Stimulated activated CD4-positive, alpha-beta T cell treated with anti-CD3 and anti-CD28 coated beads, Interleukin-12 subunit alpha, Interleukin-12 subunit beta, amount 100 ng/mL, for 24 hours (primary cell): ENCODE measurements at places on chromosomes 6 and 20.

- DNase-seq: no peak
Observed at GRCh38 chr6:106966229-106966628, 8.3 kb downstream of the CD24 start.

DNA sequence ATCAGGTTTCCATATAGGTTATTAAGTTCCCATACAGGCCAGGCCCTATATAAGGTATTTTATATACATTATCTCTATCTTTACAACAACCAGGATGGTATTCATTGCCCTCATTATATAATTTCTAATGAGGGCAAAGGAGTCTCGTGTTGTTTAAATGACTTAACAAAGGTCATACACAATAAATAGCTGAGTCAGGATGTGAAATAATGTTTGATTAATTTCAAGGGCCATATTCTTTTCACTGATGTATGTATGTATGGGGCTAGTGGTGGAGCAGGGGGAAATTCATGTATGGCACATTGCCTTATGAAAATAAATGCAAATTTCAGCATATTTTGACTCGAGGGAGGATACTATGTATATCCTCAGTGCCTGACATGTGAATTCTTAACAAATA lies 200.7 kb downstream of the FAXC start:
- DNase-seq: no peak

GRCh38 chr6:144566868-144567615 lies 281.9 kb downstream of the UTRN start:
- no peak for DNase-seq

GRCh38 chr20:7716286-7716972 lies 223.8 kb downstream of the HAO1 start:
- DNase-seq: no peak

DNA sequence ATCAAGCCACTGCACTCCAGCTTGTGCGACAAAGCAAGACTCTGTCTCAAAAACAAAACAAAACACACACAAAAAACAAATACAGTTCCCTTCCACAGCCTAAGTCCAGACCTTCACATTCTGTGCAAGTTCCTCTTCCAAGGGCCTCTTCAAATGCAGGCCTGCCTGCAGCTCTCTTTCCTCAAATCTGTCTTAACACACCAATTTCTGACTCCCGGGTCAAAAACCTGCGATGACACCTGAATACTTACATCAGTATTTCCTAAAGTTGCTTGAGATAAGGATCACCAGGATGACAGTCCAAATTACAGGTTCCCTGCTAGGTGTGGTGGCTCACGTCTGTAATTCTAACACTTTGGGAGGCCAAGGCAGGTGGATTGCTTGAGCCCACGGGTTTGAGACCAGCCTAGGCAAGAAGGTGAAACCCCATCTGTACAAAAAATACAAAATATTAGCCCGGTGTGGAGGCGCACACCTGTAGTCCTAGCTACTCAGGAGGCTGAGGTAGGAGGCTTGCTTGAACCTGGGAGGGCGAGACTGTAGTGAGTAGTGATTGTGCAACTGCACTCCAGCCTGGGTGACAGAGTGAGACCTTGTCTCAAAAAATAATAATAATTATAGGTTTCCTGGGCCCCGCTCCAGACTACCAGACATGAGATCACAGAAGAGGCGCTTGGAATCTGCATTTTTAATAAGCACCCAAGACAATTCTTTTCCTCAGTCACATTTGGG lies 8.8 kb upstream of the PARD6B start:
- DNase-seq: no peak

GRCh38 chr6:88725111-88725975 lies 238.1 kb downstream of the RNGTT start:
- no peak for DNase-seq

DNA sequence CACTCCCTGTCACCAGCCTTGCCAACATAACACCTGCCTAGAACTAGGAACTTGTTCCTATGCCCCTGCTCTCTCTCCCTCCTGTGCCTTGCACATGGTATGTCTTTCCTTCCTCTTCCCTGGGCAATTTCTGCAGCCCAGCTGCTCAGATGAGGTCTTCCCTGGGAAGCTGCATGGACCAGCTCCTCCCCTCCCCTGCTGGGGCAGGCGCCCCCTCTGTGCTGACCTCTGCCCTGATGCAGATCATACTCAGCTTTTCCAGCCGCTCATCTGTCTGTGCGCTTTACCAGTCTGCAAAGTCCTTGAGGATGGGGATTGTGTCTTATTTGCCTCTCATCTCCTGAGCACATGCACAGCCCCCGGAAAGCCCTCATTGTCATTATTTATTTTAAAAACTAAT lies 161.8 kb downstream of the SCML4 start:
- no peak for DNase-seq

GRCh38 chr20:14599613-14600012 lies 262.2 kb upstream of the FLRT3 start:
- DNase-seq: no peak

- DNase-seq: no peak
Observed at GRCh38 chr20:16451982-16452381, 121.3 kb downstream of the KIF16B start.

- DNase-seq: no peak
Observed at GRCh38 chr6:158835616-158836221, 16.6 kb upstream of the EZR start.

DNA sequence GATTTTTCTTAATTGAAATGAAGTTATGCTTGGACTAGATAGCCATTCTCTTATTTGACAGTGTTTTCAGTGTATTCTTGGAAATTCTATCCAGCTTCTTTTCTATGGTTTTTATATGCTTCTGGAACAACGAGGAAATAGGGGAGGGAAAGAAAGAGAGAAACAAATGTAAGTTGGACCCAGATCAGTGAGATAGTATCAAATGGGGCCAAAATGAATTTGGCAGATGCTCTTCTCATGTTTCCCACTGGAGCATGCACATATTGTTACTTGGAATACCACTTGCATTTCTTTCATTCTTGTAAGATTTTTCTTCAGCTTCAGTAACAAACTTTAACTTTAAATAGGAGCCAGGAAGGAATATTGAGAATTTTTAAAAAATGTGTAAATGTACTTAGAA lies 312.3 kb downstream of the PRL start:
- no peak for DNase-seq

DNA sequence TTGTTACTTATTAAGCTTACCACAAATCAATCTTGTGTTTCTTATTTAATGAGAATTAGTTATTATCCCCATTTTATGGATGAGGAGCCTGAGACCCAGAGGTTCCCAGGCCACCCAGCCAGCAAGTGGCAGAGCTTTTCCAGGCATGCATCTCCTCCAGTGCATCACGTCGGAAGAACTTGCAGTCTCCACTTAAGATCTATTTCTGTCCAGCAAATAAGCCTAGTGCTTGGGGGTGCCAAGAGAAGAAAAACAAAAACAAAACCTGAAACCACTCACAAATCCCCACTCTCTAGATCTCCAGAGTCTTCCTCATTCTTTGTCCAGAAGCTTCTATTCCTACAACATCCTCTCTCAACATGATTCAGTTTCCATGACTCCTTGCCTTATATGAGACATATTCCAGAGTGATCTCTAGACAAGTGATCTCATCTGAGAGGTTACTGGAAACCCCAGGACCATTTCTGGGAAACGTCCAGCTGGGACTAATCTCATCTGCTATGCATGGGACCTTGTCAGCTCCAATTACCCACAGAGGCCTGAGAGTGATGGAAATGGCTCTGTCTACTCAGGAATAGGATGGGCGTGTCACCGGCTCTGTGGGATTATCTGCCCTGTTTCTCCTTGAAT lies 4.1 kb downstream of the GUCA1B start:
- no peak for DNase-seq

- DNase-seq: no peak
Observed at GRCh38 chr6:54813892-54814291, 32.7 kb upstream of the FAM83B start.

DNA sequence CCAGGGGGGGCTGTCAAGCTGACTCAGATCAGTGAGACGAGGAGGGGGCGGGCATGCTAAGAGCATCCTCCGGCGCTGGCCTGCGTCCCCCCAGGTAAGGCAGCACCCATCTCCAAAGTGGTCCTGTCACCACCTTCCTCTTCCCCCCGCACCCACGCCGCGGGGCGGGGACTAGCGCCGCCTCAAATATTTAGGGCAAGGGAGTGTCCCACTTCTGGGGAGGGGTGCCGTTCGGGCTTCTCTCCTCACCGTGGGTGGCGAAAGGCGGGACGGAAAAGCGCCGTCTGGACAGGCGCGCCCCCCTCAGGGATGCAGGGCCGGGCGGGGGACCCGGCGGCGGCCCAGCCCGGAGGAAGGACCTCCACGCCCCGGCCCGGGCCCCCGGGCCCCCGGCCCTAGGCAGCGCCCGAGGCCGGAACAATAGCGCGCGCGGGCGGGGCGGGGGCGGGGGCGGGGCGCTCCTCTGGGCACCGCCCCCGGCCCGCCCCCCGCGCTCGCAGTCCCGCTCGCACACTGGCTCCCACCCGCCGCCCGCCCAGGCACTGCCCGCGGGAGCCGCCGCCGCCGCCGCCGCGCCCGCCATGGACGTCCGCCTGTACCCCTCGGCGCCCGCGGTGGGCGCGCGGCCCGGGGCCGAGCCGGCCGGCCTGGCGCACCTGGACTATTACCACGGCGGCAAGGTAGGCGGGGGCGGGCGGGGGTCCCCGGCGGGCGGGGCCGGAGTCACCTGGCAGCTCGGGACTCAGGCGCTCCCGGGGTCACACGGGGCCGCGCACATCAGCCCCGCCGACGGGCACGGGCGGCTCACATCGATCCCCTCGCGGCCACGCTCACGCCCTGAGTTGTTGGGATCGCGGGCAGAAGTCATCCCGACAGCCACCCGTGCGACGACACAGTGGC lies at the start of gene TOX2:
Gene TOX2 (plus strand): TSS at position 542 of the 900 bp plus-strand sequence. CDS start 40 bp downstream, at position 582.
- DNase-seq: no peak
